ENCODE measurements at places on chromosomes 5 and 9.
A peak's percentile ranks its signal among the peaks of the same experiment; 100 is the strongest.

- no peak for DNase-seq
Observed at GRCh38 chr5:123535648-123536047, 23.7 kb downstream of the CSNK1G3 start.

GRCh38 chr5:37495668-37496347, 116.7 kb downstream of the WDR70 start:
- peak; percentile 55 for DNase-seq

- DNase-seq: no peak
Observed at GRCh38 chr9:2032234-2032633, 17.1 kb downstream of the SMARCA2 start.

- DNase-seq: no peak
Observed at GRCh38 chr9:122281368-122281767, 16.7 kb downstream of the MRRF start.

GRCh38 chr5:160743027-160743426, 109.0 kb downstream of the ATP10B start:
- DNase-seq: no peak

DNA sequence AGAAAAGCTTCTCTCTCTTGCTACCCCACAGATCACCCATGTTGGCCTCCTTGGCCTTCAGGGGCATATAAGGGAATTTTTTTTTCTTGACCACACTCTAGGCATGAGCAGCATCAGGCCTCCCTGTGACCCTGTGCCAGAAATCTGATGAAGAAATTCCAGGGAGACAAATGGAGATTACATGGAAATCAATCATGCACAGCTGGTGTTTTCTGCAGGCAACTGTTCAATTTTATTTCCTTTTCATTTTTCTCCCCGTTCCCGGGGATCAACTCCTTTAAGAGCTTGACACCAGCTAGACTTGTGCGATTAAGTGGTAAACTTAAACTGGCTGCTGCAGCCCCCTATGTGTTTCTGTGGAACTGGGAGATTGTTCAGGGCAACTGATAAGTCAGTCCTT, 59.3 kb downstream of the GALNT10 start:
- DNase-seq: no peak

- no peak for DNase-seq
Observed at GRCh38 chr9:129059796-129060785, 20.8 kb upstream of the DOLPP1 start.

GRCh38 chr9:94801681-94802080, 75.2 kb downstream of the AOPEP start:
- DNase-seq: peak; percentile 59

GRCh38 chr9:3477236-3477834, 48.5 kb downstream of the RFX3 start:
- no peak for DNase-seq

- DNase-seq: no peak
Observed at GRCh38 chr5:72815580-72816283, 729 bp upstream of the TNPO1 start.

DNA sequence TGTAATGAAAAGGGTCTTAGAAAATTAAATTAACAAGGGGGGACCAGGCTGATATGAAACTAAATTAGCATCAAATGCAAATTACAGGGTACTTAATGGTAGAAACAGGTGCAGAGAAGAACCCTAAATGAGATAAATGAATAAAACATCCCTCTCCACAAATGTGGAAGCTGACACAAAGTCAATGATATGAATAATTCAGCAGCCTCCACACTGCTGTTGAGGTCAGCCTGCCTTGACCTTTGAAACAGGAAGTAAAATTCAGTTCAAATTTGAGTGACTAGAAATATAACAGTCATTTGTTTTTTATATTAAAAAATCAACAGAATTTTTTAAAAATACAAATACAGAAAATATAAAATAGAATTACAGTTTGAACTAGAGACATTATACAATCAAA, 40.0 kb downstream of the EBF1 start:
- DNase-seq: no peak

GRCh38 chr9:77469515-77470231, 178.4 kb downstream of the GNA14 start:
- DNase-seq: no peak

- no peak for DNase-seq
Observed at GRCh38 chr5:150765799-150766169, 7.0 kb upstream of the DCTN4 start.

- DNase-seq: no peak
Observed at GRCh38 chr5:128774605-128775004, 190.7 kb upstream of the SLC27A6 start.

DNA sequence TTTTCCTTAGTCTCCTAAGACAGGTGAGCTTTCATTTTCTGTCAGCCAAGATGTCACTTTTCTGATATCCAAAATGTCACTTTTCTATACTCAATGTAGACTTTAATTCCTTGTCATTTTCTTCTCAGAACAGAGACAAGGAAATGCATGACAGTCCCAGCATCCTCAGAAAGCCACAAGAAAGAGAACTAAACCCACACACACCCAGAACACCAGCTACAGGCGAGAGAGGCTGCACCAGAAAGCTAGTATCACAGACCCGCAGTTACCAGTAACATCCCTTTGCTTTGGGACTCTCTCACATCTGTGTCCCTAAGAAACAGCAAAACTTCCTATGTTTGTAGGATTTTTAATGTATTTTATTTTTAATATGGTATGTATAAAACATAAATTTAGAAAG, 17.1 kb downstream of the TRMO start:
- DNase-seq: no peak

DNA sequence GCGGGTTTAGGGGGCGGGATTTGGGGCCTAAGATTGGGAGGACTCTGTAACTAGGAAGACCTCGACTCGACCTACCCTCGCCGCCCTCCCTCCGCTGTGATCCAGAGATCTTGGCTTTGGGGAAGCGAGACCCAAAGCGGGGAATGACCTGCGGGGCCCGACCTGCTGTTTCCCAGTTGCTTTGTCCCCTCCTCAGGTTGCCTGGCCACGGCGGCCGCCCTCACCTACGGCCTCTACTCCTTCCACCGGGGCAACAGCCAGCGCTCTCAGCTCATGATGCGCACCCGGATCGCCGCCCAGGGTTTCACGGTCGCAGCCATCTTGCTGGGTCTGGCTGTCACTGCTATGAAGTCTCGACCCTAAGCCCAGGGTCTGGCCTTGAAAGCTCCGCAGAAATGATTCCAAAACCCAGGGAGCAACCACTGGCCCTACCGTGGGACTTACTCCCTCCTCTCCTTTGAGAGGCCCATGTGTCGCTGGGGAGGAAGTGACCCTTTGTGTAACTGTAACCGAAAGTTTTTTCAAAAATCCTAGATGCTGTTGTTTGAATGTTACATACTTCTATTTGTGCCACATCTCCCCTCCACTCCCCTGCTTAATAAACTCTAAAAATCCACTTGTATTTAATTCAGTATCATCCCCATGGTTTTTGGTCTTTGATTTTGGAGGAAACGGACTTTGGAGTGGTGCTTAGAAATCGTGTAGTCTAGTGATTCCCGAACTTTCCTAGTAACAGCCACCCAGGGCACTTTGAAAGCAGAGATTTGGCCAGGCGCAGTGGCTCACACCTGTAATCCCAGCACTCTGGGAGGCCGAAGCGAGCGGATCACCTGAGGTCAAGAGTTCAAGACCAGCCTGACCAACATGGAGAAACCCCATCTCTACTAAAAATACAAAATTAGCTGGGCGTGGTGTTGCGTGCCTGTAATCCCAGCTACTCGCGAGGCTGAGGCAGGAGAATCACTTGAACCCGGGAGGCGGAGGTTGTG, 878 bp downstream of the HIGD2A start:
- DNase-seq: no peak

DNA sequence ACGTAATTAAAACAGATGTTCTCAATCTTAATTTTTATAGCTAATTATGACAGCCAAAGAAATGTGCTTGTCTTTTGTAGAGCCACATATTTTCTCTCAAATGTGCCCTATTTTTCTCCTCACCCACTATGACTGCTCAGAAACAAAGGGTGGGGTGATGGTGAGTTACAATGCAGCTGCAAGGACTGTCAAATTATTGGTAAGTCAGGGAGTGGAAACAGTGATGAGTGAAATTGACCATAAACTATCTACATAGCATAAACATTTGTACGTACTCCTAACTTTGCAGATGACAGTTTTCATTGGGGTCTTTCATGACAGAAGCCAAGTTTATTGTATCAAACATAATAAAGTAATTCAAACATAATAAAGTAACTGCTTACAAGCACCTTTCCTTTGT, 215.9 kb downstream of the MCTP1 start:
- DNase-seq: no peak

- DNase-seq: no peak
Observed at GRCh38 chr5:156396830-156397081, 69.8 kb downstream of the SGCD start.

- no peak for DNase-seq
Observed at GRCh38 chr5:95895771-95896170, 65.9 kb downstream of the ELL2 start.

- no peak for DNase-seq
Observed at GRCh38 chr5:51559921-51560658, 176.8 kb downstream of the ISL1 start.

DNA sequence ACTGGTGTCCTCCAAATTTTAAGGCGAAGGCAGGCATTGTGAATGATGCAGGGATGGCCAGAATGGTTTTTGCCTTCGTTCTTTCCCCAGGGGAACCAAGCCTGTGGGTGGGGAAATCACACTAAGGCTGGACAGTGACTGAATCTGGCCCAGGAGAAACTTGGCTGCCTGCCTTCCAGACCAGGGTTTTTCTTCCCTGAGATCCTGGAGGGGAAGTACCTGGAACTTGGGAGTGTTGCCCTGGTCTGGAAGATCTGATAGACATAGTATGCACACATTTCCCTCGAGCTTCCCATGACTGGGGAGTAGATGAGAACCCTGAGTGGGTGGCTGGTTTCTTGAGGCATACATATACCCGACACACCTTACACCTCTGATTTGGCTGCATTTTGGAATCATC, 664 bp upstream of the IL11RA start:
- DNase-seq: no peak

DNA sequence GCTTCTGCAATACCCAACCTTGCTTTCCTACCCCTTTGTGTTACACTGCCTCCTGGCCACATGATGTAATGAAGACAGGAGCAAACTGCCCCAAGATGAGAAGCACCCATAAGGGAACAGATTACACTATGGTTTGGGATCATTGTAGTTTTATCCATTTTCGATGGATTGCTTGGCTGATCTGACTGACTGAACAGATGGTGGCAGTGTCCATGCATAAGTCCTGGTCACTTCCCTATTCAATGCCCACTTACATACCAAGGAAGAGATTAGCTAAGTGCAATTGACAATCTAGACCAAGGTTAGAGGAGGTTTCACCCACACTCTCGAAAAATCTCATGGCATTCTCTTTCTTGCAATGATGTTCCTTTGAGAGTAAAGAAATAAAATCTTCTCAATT, 319.9 kb downstream of the RAB3C start:
- no peak for DNase-seq

DNA sequence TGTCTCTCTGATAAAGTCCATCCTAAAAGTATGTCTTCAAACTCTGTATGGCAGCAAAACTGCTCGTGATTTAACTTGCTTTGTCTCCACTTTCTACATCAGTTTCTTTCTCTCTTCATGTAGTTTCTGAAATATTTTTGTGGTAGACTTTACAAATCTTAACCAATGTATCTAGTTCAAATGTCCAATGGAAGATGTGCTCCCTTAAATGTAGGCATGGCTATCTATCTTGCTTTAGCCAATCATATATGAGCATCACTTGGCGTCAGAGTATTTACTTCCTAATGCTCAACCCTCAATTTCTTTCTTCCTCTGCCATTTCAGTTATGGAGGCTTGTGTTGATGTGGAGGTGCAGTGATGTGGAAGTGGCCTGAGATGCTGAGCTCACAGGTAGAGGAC, 206.1 kb upstream of the ZNF608 start:
- no peak for DNase-seq

- DNase-seq: no peak
Observed at GRCh38 chr5:160835818-160836528, 16.0 kb downstream of the ATP10B start.

GRCh38 chr9:113620377-113621161, 157.0 kb downstream of the RGS3 start:
- peak; percentile 75 for DNase-seq

DNA sequence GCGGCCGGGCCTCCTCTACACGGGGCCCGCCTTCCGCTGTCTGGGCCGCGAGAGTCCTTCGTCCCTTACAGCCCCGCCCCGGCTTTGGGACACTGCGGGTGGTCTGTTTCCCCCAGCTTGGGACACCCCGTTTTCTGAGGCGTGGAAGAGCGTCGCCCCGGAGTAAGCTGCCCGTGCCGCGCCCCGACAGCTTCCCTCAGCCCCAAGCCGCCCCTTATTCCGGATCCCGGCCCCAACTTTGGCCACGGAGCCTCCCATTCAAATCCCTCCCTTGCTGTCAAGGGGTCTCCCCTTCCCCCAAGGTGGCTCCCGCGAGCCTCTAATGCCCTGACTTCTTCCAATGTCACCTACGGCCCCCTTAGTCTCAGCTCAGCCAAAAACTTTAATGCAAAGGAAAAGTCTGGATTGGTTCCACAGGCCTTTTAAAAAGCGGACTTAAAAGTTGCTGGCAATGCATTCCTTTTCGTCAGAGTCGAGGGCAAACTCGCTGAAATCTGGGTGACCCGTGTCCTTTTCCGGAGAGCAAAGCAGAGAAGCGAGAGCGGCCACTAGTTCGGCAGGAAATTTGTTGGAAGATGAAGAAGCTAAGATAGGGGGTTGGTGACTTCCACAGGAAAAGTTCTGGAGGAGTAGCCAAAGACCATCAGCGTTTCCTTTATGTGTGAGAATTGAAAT, 19.8 kb downstream of the EXOSC2 start:
- no peak for DNase-seq

- no peak for DNase-seq
Observed at GRCh38 chr5:168224085-168224484, 67.4 kb upstream of the WWC1 start.

DNA sequence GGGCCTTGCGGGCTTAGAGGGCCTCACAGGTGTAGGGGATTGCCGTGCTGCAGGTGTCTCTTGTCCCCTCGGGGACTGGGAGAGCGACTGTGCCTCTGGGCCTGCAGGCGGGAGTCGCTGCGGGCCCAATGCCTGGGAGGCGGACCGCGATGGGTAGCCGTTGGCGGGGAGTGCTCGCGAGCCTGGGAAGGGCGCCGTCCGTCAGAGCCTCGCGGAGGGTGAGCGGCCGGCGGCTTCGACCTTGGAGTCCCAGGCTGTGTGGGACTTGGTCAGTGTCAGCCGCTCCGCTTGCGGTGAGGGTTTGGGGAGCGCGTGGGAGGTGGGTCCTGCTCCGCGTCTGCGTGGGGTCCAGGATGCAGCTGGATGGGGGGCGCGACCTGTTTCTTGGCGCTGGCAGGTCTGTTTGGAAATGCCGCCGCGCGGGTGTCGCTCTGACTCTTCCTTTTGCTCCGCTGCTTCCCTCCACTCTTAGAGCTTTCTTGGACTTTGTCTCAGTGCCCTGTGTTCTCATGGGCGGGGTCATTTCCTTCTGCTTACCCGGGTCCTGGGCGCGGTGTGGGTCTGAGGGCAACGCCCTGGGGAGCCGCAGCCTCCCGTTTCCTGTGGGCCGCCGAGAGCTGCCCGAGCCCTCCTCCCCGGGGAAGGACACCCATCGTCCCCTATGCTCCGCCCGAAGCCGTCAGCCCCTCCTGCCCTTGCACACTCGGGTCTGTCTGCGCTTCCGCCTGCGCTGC, 88.9 kb upstream of the CACNA1B start:
- DNase-seq: no peak
